ENCODE measurements at places on chromosomes 4 and X.

DNA sequence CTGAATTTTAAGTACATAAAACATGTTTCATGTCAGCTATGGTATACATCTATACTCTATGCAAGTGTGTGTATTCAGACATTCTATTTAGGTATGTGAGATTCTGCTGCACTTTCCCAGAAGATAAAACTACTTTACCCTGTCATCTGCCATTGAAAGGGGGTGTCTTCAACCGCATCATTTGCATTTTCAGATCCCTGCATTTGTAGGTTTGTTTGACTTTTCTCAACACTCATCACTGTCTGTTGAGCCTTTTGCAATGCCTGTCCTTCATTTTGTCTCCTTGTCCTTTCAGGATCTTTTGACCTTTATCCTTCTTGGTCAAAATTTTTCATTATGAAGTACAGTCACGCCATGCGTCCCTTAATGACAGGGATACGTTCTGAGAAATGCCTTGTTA is 103.5 kb downstream of the TMA16 start:
- DNase-seq = no peak
- H3K36me3 ChIP-seq = no peaks in the 10 kb centered on the region
- no peak overlapping the region for H3K27ac ChIP-seq

GRCh38 chr4:182258441-182259000 is 15.3 kb downstream of the TENM3 start:
- H3K4me1 ChIP-seq = no peaks in the 10 kb centered on the region
- no peak overlapping the region for H3K4me3 ChIP-seq
- H3K36me3 ChIP-seq = no peaks in the 10 kb centered on the region
- H3K27ac ChIP-seq = no peak overlapping the region
- DNase-seq = no peak
- peaks cover 3% of the 10 kb centered on the region for H3K27me3 ChIP-seq

DNA sequence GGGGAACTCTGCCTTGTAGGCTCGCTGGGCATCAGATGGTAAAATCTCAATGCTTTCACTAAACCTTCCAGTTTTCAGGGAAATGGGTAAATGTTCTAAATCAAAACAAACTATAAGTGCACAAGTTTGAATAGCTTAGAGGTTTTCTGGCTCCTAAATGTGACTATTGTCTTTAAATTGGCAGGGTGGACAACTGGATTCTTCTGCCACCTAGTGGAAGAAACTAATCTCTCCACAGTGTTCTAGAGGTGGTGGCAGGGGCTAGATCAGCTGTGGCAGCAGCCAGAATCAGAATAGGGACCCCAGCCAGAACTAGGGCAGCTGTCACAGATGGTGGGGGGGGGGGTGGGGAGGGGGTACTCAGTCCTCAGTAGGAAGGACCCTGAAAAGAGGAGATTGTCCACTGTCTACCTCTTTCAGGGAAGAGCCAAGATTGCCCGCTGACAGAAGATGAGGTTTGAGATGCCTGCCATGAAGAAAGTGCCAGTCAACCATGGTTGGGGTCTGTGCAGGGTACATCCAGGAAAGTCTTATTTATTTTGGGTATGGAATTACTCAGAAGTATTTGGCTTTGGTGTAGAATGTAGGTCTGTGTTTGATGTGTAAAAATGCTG is 201.4 kb downstream of the CCNG2 start:
- no peak overlapping the region for H3K27ac ChIP-seq
- H3K4me1 ChIP-seq = no peaks in the 10 kb centered on the region
- no peak overlapping the region for H3K4me3 ChIP-seq
- H3K27me3 ChIP-seq = no peaks in the 10 kb centered on the region

- H3K4me3 ChIP-seq = peak within 1 kb of the TSS; percentile 84
- DNase-seq = peak; percentile 2
- peaks cover 19% of the 10 kb centered on the region for H3K4me1 ChIP-seq
- H3K36me3 ChIP-seq = no peaks in the 10 kb centered on the region
These were observed at the start of gene UCP1 for GRCh38 chr4:140568507-140569306. TSS of gene UCP1 (minus strand) at chr4:140568961. CDS start at chr4:140568729, 232 bp downstream.

DNA sequence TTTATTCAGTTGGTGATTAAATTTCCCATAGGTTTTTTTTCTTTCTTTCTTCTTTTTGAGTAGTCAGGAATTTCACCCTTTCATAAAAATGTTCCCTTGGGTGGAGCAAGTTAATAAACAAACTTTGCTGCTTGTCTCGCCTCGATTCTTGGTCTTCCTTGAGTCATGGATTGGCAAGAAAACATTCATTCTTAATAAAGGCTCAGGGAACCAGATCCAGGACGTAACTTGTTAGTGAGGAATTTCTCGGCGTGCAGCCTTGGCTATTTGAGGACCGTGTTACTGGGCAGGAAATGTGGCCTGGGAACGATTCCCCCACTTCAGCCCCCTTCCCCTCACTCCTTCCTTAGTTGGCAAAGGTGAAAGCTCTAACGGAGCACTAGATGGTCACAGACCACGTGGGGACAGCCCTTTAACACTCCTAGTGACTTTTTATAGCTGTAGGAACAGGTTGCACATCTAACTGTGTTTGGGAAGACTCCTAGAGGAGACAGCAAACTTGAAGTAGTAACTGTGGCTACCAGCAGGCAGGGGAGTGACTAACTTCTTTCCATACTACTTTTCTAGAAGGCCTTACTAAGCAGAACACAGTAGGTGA is 106.8 kb downstream of the UCHL1 start:
- H3K36me3 ChIP-seq = no peaks in the 10 kb centered on the region
- no peak overlapping the region for H3K27ac ChIP-seq
- H3K4me1 ChIP-seq = no peaks in the 10 kb centered on the region
- peaks cover 11% of the 10 kb centered on the region for H3K27me3 ChIP-seq

DNA sequence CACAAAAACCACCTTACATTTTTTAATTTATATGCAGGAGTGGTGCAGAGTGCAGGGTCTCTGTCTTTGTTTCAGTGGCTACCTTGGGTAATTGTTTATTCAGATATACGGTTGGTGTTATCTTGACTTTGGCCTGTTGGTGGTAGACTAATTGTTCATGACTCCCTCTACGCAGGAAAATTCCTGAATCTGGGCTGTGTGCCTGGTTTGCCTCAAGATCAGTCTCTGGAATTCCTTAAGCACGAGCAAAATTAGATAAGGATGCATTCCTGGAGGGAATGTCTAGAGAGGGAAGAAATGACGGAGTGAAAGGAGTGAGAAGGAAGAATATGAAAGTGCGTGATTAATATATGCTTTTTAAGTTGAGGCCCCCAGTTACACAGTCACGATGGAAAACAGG is 576.9 kb upstream of the PCDH10 start:
- H3K4me1 ChIP-seq = no peaks in the 10 kb centered on the region
- H3K27me3 ChIP-seq = no peaks in the 10 kb centered on the region
- H3K4me3 ChIP-seq = no peak overlapping the region
- DNase-seq = no peak

GRCh38 chr4:4396628-4397440 is 9.9 kb downstream of the NSG1 start:
- H3K27ac ChIP-seq = peak overlapping the region; percentile 23
- H3K27me3 ChIP-seq = peaks cover 5% of the 10 kb centered on the region
- H3K4me1 ChIP-seq = peaks cover 9% of the 10 kb centered on the region
- DNase-seq = no peak
- H3K4me3 ChIP-seq = peak overlapping the region; percentile 25
- no peaks in the 10 kb centered on the region for H3K36me3 ChIP-seq

DNA sequence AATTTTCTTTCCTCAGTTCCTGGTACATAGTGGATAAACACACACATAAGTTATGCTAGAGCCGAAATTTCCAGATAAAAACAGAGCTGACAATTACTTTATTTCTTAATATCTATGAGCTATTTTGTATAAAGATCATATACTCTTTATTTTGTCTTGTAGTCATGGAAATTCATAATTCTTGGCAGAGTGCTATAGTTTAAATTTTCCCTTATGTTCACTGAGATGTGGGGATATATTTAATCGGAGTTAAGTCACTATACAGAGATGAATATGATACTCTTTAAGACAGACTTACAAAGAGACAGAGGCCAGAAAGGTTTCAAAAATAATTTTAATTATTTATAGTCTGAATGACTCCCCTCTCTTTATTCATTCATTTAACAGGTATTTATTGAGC is 89.7 kb downstream of the PPEF1 start:
- H3K4me3 ChIP-seq = no peak overlapping the region
- DNase-seq = no peak
- H3K4me1 ChIP-seq = no peaks in the 10 kb centered on the region
- no peaks in the 10 kb centered on the region for H3K36me3 ChIP-seq

GRCh38 chrX:39774774-39775328 is 322.9 kb downstream of the BCOR start:
- H3K27ac ChIP-seq = no peak overlapping the region
- no peaks in the 10 kb centered on the region for H3K36me3 ChIP-seq

DNA sequence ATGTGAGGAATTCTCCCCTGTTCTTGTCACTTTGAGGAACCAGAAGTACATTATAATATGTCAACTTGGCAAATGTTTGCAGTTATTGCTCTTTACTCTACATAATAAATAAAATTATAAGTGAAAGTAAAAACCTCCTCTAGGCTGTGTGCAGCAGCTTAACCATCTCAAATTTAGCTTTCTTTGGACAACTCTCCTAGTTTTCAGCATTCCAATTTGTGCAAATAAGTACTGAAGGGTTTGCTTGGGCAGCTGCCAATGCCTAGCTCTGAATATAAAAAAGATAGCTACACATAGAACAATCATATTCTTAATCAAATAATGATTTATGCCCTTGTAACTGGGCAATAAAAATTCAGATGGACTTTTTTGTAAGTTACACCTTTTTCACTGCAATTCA is 82.5 kb downstream of the GASK1B start:
- H3K27me3 ChIP-seq = no peaks in the 10 kb centered on the region
- no peak for DNase-seq
- H3K4me1 ChIP-seq = no peaks in the 10 kb centered on the region
- no peaks in the 10 kb centered on the region for H3K36me3 ChIP-seq

- no peaks in the 10 kb centered on the region for H3K36me3 ChIP-seq
- peaks cover 5% of the 10 kb centered on the region for H3K27me3 ChIP-seq
- no peak overlapping the region for H3K4me3 ChIP-seq
- no peak for DNase-seq
- no peak overlapping the region for H3K27ac ChIP-seq
- no peaks in the 10 kb centered on the region for H3K4me1 ChIP-seq
These were observed 109.6 kb downstream of the PACRGL start for GRCh38 chr4:20809812-20810211.

DNA sequence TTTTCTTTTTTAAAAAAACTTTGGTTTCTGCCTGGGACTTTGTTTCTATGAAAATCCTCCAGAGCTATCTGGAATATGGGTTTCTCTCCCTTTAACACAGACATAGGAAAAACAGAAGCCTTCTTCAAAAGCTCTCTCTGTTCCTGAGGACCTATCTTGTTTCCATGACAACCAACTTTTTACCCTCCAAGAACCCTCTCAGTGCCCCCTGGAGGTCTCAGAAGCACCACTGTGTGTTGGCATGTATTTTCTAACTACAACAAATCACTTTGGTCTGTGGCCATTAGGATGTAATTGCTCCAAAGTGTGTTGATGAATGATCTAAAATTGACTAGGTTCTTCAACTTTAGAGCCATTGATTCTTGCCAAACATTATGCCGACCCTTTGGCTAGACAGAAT is 1331.6 kb downstream of the ADGRL3 start:
- peaks cover 2% of the 10 kb centered on the region for H3K27me3 ChIP-seq
- H3K4me1 ChIP-seq = no peaks in the 10 kb centered on the region
- no peak for DNase-seq
- no peaks in the 10 kb centered on the region for H3K36me3 ChIP-seq
- no peak overlapping the region for H3K27ac ChIP-seq
- no peak overlapping the region for H3K4me3 ChIP-seq

- no peak for DNase-seq
- no peak overlapping the region for H3K27ac ChIP-seq
- H3K36me3 ChIP-seq = no peaks in the 10 kb centered on the region
These were observed 303.7 kb upstream of the MAGEB2 start for GRCh38 chrX:29911673-29912072.

DNA sequence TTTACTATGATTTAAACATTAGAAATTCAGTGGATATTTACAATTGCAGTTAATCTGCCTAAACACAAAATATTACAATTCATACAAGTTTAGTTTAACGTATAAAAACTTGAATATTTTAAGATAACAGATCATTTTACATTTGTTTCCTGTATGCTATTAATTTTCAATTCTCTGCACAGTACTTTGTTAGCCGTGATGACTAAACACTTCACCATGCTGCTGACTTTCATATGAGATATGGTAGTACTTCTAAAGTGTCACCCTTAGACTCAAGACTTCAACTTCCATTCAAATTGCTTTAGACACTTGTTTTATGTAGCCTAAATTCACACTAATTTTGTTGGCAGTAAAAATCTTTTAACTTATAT is 1646.4 kb upstream of the ADGRL3 start:
- H3K27me3 ChIP-seq = no peaks in the 10 kb centered on the region
- H3K36me3 ChIP-seq = no peaks in the 10 kb centered on the region
- no peak overlapping the region for H3K27ac ChIP-seq

All from immature natural killer cell (primary cell).